ENCODE measurements at places on chromosomes 4 and X.

- no peak for DNase-seq
These were observed 68.7 kb downstream of the DHX15 start for GRCh38 chr4:24515698-24516097.

DNA sequence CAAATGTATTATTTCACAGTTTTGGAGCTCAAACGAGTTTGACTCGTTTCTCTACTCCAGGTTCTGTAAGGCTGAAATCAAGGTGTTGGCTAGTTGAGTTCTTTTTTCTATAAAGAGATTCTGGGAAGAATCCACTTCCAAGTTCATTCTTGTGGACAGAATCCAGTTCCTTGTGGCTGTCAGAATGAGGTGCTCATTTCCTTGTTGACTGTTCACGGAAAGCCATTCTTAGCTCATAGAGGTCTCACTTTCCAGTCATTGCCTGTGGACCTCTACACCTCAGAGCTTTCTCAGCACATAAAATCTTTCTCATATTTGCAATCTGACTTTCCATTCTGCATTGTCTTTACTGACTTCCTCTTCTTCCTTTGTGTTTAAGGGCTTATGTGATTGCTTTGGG, 62.9 kb downstream of the SYTL5 start:
- DNase-seq = no peak

DNA sequence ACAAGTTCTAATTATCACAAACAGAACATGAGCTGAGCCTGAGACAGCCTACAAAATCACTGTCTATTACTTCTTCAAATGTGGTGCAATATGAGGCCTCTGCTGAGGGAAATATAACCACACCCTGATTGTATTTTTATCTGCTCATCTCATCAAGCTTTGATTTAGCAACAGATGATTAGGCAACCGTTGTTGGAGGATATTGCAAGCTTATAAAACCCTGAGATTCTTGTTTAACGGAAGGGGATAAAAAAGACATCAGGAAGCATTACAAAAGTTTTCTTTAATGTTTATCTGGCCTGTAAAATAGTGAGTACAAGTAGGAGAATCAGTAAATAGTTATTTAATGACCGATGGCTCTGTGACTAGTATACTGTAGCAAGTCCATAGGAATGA, 108.5 kb downstream of the ZNF330 start:
- no peak for DNase-seq

- DNase-seq = no peak
These were observed 2.1 kb upstream of the NSG1 start for GRCh38 chr4:4384837-4385236.

DNA sequence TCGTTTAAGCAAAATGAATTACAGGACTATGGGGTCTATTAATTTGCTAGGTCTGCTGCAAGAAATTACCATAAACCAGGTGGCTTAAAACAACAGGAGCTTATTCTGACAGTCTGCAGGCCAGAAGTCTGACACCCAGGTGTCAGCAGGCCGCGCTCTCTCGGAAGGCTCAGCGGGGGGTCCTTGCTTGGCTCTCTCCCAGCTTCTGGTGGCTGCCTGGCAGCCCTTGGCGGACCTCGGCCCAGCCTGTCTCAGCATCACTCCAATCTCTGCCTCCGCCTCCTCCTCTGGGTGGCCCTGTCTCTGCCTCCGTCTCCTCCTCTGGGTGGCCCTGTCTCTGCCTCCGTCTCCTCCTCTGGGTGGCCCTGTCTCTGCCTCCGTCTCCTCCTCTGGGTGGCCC, 580.5 kb upstream of the FAT1 start:
- no peak for DNase-seq

- DNase-seq = no peak
These were observed 7.1 kb upstream of the CENPU start for GRCh38 chr4:184740980-184741391.
